ENCODE measurements at places on chromosomes 5 and 9. TPM values are rescaled to one million over a fixed set of nuclear protein-coding genes. Genes with fewer than 3 reads are reported as not detected.

The IL4 gene
- total RNA-seq: not detected

The ITGA1 gene
- 8.6 TPM for total RNA-seq

The TMEFF1 gene
- total RNA-seq: not detected

The SLC36A2 gene
- total RNA-seq: not detected

The PITX1 gene
- total RNA-seq: 1.4 TPM

The NCBP1 gene
- total RNA-seq: 18.1 TPM

The ADGRV1 gene
- 2.5 TPM for total RNA-seq

The GHR gene
- total RNA-seq: 16.9 TPM

The CAVIN4 gene
- not detected for total RNA-seq

The SPATA31D4 gene
- not detected for total RNA-seq

The COMMD10 gene
- total RNA-seq: 19.9 TPM

The TERT gene
- not detected for total RNA-seq

The TAF11L5 gene
- not detected for total RNA-seq

The RUSC2 gene
- 19.2 TPM for total RNA-seq

DNA sequence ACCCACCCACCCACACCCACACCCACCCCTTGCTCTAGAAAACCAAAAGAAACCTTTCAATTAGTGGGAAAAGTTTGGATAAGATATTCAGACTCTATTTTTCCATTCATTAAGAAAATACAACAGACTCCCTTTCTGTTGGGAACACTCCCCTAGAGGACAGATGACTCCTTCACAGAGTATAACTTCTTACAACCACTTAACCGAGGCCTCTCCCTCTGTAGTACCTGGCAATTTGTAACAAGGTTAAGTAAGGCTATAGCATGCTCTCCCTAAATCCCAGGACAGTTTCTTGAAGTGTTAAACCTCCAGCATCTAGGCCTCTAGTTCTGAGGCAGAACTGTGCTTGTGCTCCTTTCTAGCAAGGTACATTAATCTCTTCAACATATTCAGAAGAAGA lies 75.9 kb upstream of the NR5A1 start:
- DNase-seq: no peak

DNA sequence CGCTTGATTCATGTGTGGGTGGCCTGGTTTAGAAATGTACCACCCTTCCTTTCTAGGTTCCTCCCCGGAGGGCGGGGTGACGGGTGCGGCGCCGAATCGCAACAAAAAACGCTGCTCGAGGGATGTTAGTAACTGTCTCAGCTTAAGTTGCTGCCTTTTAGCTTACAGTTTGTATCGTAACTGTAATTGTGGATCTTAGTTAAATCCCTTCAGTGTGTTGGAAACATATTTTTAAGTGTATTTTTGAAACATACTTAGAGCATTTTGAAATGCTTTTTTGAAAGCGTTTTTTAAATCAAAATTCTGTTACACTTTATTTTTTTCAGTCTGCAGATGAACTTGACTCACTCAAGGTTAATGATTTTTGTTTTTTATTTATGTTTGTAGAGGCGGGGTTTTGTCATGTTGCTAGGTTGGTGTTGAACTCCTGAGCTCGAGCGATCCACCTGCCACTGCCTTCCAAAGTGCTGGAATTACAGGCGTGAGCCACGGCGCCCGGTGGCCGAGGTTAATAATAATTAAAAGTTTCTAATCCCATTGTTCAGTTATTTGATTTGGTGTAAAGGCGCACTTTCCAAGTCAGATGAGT lies 997 bp upstream of the CHD1 start:
- no peak for DNase-seq

- DNase-seq: no peak
Measured at GRCh38 chr5:150517272-150518152, 9.6 kb downstream of the NDST1 start.

- no peak for DNase-seq
Measured at GRCh38 chr5:93674866-93675459, 66.4 kb downstream of the POU5F2 start.

- DNase-seq: no peak
Measured at GRCh38 chr5:41517909-41518308, 7.5 kb upstream of the PLCXD3 start.

GRCh38 chr5:181198905-181199519 lies 6.0 kb downstream of the TRIM7 start:
- no peak for DNase-seq

GRCh38 chr9:120985819-120986222 lies 59.2 kb upstream of the TRAF1 start:
- DNase-seq: no peak

DNA sequence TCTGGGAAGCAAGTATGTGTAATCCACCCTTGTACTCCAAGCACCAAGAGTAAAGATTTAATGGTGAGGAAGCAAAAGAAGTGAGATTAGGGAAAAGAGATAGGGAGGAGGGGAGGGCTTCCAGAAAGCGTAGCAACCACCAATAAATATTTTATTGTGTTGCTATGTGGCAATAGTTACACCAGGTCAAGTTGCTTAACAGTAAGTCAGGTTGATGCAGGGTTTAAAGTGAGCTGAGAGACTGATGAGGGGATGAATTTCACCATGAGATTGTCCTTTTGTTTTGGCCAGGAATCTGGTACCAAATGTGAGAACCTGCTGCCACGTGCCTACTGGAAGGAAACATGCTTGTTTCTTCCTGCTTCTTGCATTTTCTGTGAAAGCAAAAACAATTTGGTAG lies 62.7 kb downstream of the PCSK5 start:
- no peak for DNase-seq

DNA sequence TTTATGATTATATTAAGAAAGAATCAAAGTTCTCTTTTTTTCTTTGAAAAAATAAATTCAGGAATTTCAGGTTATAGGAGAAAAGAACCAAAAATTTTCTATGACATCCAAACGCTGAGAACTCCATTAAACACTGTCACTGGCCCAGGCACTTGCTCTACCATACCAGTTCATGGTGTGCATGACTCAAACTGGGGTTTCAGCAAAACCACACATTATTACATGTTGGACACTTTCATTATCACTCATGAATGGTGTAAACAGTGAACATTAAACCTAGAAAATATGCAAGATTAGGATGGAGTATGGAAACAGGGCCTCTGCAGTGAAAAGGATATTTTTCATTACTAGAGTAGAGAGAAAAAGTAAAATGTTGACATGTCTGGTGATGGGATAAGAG lies 369.9 kb upstream of the FAM174A start:
- no peak for DNase-seq

- DNase-seq: no peak
Measured at GRCh38 chr5:66129144-66129543, 15.0 kb upstream of the SREK1 start.

DNA sequence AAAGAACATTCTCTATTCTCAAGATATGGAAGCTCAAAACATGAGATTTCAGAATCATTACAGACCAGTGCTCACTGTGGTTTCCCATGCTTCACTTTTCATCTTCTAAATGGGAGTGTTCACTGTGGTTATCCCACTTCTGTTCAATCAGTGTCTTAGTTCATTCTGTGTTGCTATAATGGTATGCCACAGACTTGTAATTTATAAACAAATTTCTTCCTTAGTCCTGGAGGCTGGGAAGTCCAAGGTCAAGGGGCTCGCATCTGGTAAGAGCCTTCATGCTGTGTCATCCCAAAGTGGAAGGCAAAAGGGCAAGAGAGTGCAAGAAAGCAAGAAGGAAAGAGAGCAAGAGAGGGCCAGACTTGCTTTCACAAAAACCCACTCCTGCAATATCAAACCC lies 146.3 kb downstream of the TTC39B start:
- DNase-seq: no peak

DNA sequence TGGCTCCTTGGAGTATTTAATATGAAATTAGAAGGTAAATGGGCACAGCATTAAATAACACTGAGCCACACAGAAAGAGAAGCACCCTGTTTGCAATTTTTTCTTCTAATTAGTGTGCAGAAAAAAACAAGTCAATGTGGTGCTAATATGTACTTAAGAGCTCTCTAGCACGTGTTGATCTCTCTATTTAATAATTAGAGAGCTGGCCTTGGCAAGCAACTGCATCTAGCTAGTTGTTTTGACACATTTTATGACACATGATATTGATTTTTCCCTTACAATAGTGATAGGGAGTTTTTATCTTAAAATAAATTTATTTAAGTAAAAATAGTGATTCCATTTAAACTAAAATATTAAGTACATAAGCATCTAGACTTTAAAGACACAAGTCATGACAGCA lies 54.5 kb upstream of the NUDT12 start:
- DNase-seq: no peak

DNA sequence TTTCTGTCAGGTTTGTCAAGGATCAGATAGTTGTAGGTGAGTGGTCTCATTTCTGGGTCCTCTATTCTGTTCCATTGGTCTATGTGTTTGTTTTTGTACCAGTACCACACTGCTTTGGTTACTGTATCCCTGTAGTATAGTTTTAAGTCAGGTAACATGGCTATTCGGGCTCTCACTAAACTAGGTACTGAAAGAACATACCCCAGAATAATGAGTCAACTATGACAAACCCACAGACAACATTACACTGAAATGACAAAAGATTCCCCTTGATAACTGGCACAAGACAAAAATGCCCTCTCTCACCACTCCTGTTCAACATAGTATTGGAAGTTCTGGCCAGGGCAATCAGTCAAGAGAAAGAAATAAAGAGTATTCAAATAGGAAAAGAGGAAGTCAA lies 535.3 kb upstream of the CYLC2 start:
- DNase-seq: no peak

DNA sequence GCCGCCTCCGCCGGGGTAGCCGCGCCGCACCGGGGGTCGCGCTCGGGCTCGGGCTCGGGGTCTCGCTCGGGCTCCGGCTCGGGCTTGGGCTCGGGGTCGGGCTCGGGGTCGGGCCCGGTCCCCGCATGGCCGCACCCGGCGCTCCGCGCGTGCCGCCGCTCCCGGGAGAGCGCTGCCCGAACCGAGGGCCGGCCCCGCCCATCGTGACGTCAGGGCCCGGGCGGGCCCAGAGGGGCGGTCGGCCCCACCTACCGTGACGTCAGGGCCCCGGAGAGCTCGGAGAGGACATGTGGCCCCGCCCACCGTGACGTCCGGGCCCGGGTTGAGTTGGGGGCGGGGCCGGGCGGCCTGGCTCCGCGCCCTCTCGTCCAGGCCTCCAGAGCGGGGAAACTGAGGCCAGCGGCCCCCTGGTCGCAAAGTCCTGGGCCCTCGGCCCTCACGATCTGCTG lies at the start of gene NSMF:
TSS of gene NSMF (minus strand) at position 183 of the 449 bp plus-strand sequence. CDS start 232 bp downstream, outside the sequence.
- DNase-seq: peak; percentile 95

Data from suprapubic skin (tissue), 4 donors.